ENCODE measurements at places on chromosomes 4 and X.
A peak's percentile ranks its signal among the peaks of the same experiment; 100 is the strongest.

- peak; percentile 61 for DNase-seq
Observed at GRCh38 chr4:26288355-26288909, 32.4 kb upstream of the RBPJ start.

GRCh38 chr4:10875144-10875799 lies 190.7 kb upstream of the CLNK start:
- DNase-seq, result no peak

- DNase-seq, result no peak
Observed at GRCh38 chrX:18286322-18286831, 65.7 kb upstream of the BEND2 start.

GRCh38 chr4:139660568-139661043 lies 5.0 kb upstream of the MGST2 start:
- no peak for DNase-seq

GRCh38 chr4:90318193-90318592 lies 191.0 kb downstream of the CCSER1 start:
- no peak for DNase-seq

DNA sequence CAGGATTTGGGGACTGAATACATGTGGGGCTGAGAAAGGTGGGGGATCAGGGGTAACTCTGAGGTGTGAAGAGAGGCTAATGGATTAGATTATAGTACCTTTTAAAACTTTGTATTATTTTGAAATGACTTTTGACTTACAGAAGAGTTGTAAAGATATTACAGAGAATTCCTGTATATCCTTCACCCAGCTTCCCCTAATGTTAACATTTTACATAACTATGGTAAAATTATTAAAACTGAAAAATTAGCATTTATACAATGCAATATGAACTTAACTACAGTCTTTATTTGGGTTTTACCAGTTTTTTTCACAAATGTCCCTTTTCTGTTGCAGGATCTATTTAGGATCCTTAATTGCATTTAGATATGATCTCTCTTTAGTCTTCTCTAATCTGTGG lies 57.4 kb downstream of the TMEM164 start:
- no peak for DNase-seq

GRCh38 chr4:124697441-124697840 lies 15.1 kb downstream of the ANKRD50 start:
- no peak for DNase-seq

DNA sequence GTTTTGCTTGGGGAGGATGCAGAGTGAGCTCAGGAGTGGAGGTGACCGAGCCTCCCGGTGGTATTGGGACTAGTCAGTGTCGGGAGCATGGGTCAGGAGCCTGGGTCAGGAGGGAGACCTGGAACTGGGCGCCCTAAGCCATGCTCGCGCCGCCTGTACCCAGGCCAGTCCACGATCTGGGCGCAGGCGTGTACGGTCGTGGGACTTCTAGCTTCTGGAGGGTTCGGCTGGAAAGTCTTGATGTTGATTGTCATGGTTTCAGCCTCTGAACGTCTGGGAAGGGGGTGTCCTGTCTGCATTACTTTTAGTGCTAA lies 244 bp downstream of the EIF2S3 start:
- no peak for DNase-seq

DNA sequence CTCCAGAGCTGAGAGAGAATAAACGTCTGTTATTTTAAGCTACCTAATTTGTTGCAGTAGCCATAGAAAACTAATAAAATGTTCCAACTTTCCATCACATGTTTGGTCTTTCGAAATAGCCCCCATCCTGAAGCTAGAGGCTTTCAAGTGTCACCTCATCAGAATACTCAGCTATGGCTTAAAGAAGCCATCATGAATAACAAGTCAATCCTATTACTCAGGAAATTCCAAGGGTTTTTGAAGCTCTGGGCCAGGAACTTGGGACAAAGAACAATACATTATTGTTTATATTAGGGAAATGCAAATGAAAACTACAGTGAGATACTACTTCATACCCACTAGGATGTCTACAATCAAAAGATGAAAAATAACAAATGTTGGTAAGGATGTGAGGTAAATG lies 42.2 kb downstream of the TBCK start:
- DNase-seq, result no peak

- no peak for DNase-seq
Observed at GRCh38 chr4:98891478-98892337, 37.2 kb downstream of the EIF4E start.

DNA sequence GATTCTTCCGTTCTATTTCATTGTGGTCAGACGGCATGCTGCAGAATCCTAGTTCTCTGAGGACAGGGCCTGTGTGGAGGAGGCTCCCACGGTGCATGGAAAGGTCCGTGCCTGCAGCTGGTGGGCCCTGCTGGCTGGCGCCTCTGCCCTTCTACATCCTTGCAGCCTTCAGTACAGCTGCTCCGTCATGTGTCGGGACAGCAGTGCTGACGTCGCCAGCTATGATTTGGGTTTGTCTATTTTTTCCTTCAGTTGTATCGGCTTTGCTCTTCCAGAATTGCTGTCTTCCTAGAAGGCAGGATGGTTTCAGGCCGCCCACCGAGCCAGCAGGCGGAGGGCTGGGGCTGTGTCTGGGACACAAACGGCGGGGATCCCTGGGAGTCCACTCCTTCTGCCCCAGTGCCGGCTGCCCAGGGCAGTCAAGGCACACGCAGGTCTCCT lies 32.1 kb upstream of the CPLX1 start:
- no peak for DNase-seq

DNA sequence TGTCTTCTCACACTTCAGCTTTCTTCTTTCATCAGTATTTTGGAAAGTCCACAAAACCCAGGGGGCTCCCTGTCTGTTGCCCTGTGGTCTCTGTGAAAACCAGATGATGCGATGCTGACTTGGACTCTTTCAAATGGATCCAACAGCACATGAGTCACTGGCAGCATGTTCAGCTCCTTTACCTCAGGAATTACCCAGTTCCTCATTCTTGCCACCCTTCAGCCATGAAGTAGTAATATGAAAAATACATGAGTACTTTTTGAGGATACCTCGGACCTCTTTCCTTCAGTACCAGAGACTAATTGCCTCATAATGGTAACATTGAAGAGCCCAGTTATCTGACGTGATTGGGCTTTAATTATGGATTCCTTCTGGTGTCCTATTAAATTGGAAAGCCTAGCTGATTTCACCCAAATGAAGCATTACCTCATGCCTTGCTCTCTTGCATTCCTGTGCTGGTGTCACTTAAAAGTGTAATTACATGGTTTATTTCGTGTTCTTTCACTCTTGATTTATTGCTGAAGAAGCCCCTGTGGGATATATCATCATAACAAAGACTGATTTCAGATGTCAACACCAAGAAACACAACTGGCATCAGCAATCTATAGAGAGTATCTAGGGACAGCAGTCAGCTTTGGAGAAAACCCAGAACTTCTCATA lies 63.4 kb downstream of the NFKB1 start:
- no peak for DNase-seq

- no peak for DNase-seq
Observed at GRCh38 chr4:170057866-170058265, 31.7 kb upstream of the MFAP3L start.

GRCh38 chr4:102047616-102048015 lies 257.1 kb downstream of the BANK1 start:
- no peak for DNase-seq

DNA sequence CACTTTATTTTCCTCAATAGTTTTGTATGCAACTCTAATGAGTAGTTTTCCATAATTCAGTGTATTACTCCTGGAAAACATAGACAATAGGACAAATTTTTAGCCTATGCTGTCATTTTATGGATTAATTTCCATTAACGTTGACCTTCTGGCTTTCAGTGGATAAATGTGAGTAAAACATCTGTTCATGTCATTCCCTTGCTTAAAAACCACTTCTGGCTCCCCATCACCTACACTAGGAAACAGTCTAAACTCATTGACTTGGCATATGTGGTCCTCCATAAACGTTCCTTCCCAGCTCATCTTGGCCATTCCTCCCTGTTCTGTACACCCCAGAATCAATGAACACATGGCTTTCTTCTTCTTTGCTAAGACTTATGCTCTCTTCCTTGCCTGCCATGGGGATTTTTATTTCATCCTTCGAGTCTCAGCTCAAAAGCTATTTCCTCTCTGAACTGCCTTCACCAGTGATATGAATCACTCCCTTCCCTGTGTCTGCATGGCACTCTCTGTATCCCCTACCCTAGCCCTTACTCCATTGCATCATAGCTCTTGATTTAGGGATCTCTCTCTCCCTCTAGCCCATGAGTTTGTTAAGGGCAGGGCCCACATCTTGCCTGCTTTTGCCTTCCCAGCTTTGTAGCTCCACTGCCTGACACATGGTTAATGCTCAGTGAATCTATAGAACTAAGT lies 34.8 kb downstream of the DOCK11 start:
- no peak for DNase-seq

DNA sequence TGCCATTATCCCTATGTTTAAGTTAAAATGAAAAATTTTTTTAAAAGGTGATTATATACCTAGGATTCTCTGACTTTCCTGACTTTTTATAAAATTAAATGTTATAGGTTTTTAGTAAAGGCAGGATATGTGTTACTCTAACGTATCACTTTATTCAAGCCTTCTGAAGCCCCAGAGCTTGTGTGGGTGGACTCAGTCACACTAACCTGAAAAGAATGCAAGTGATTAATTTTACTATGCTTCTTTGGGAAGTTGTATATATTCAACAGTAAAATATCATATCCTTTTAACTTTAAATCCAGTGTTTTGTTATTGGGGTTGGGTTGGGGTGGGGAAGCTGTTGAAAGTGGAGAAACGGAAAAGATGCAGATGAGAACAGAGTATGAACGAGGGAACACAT lies 22.8 kb downstream of the PDLIM3 start:
- no peak for DNase-seq

- no peak for DNase-seq
Observed at GRCh38 chr4:185404031-185404430, 7.4 kb downstream of the ANKRD37 start.

DNA sequence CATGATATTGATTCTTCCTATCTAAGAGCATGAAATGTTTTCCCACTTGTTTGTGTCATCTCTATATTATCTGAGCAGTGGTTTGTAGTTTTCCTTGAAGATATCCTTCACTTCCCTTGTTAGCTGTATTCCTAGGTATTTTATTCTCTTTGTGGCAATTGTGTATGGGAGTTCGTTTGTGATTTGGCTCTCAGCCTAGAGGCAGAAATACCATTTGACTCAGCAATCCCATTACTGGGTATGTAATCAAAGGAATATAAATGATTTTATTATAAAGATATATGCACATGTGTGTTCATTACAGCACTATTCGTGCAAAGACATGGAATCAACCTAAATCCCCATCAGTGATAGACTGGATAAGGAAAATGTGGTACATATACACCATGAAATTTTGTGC lies 172.7 kb upstream of the IL15 start:
- no peak for DNase-seq

DNA sequence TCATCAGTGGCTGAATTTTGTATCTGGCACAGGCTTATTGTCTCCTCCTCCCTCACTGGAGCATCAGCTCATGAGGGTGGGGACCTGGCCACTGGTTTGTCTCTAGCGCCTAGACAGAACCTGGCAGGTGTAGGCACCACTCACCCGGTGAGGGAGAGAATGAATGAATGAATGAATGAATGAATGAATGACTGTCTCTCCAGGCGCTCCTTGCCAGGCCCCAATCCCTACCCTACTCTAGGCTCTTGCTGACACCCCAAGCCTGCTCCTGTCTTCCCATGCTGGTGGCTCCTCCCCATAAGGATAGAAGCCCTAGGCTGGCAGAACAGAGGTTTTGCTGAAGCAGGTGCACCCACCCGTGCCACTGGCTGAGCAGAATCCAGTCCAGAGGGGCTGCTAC lies 41.3 kb upstream of the GRPEL1 start:
- no peak for DNase-seq

All from activated CD8-positive, alpha-beta memory T cell treated with anti-CD3 and anti-CD28 coated beads, Interleukin-2, amount 50 U/mL, for 48 hours (primary cell).